ENCODE measurements at places on chromosomes 5 and 9.
A peak's percentile ranks its signal among the peaks of the same experiment; 100 is the strongest.

DNA sequence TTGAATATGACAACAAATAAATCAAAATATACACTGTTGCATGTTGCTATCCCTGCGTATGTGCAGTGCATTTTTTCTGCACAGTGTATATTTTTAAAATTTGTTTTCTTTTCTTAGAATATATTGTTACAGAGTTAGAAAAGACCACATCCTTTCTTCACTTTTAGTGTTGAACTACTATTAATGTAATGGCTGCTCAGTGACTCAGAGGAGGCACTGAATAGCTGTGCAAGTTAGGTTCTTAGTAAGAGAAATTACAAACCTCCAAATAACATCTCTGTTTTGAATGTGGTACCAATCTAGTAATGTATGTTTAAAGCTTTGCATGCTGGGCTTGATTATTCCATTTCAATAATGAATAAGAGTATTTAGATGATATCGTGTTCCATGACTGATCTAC lies 208.9 kb upstream of the PRR16 start:
- H3K4me3 ChIP-seq, result no peak overlapping the region
- no peak overlapping the region for H3K27ac ChIP-seq
- no peaks in the 10 kb centered on the region for H3K36me3 ChIP-seq
- no peaks in the 10 kb centered on the region for H3K4me1 ChIP-seq

GRCh38 chr9:36147441-36148175 lies 11.1 kb downstream of the GLIPR2 start:
- H3K27ac ChIP-seq, result no peak overlapping the region

- H3K36me3 ChIP-seq, result no peaks in the 10 kb centered on the region
- H3K27me3 ChIP-seq, result no peaks in the 10 kb centered on the region
Observed at GRCh38 chr5:173464813-173465212, 136.6 kb upstream of the STC2 start.

GRCh38 chr5:132668706-132669454 lies 4.9 kb upstream of the IL4 start:
- no peak for DNase-seq
- H3K36me3 ChIP-seq, result no peaks in the 10 kb centered on the region
- no peaks in the 10 kb centered on the region for H3K4me1 ChIP-seq

DNA sequence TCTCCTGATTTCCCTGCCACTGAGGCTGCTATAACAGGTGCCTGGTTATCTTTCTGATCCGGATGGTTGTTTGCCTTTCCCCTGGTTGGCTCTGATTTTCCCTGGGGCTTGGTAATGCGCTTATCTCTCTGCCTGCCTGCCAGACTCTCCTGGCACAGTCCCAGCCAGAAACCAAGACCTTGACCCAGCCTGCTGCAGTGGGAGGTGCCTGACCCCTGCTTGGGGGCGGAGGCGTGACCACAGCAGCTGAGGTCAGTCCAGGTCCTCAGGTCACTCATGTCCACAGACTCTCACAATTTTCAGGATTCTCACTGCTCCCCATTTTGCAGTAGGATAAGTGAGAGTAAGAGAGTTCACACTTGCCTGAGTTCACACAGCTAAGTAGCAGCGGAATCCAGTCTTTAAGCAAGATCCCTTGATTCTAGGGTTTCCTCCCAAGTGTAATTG lies 24.4 kb upstream of the SYNPO start:
- peak; percentile 80 for DNase-seq
- H3K4me1 ChIP-seq, result peaks cover 55% of the 10 kb centered on the region
- no peaks in the 10 kb centered on the region for H3K27me3 ChIP-seq
- no peak overlapping the region for H3K4me3 ChIP-seq
- peak overlapping the region; percentile 73 for H3K27ac ChIP-seq

GRCh38 chr9:111783857-111784256 lies 10.9 kb downstream of the SHOC1 start:
- H3K27me3 ChIP-seq, result no peaks in the 10 kb centered on the region
- peaks cover 4% of the 10 kb centered on the region for H3K4me1 ChIP-seq
- H3K4me3 ChIP-seq, result no peak overlapping the region
- H3K36me3 ChIP-seq, result no peaks in the 10 kb centered on the region
- DNase-seq, result no peak
- H3K27ac ChIP-seq, result no peak overlapping the region
